ENCODE measurements at places on chromosomes 3 and 15.

DNA sequence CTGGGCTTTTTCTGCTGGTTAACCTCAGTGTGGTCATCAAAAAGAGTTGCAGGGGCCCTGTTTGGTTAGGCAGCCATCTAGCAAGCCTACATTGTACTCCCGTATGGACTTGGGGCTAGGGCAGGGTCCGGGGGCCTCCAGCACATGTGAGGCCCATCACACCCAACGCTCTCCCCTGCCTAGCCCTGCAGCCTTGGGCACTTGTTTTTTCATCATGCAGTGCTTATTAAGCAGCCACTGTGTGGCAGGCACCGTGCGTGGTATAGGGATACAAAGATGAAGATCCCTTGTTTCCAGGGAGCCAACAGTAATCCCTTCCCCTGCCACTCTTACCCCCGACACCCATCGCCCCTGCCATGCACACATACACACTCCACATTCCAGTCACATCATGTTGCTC lies 14.2 kb downstream of the MRAS start:
- no peak for DNase-seq

GRCh38 chr3:142046320-142047020 lies 102.9 kb downstream of the TFDP2 start:
- DNase-seq: no peak

DNA sequence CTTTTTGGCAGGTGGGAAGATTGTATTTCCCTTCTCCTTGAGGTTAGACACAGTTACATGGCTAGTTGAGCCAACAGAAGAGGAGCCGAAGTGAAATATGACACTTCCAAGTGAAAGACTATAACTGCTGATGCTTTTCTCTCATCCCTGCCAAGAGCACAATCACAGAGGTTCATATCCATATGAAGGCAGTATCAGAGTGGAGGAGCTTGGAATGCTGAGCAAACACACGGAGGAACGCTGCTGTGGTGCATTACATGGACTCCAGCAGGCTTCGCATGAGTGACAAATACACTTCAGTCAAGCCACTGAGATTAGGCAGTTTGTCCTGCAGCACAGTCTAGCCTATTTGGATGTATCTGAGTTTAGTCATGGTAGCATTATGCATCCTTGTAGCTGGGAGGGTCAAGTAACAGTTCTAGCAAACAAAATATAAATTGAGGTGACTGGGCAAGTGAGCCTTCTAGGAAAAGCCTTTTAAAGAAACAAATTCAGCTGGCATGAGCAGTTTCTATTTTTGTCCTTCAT lies 5.4 kb downstream of the IQCF6 start:
- DNase-seq: no peak

DNA sequence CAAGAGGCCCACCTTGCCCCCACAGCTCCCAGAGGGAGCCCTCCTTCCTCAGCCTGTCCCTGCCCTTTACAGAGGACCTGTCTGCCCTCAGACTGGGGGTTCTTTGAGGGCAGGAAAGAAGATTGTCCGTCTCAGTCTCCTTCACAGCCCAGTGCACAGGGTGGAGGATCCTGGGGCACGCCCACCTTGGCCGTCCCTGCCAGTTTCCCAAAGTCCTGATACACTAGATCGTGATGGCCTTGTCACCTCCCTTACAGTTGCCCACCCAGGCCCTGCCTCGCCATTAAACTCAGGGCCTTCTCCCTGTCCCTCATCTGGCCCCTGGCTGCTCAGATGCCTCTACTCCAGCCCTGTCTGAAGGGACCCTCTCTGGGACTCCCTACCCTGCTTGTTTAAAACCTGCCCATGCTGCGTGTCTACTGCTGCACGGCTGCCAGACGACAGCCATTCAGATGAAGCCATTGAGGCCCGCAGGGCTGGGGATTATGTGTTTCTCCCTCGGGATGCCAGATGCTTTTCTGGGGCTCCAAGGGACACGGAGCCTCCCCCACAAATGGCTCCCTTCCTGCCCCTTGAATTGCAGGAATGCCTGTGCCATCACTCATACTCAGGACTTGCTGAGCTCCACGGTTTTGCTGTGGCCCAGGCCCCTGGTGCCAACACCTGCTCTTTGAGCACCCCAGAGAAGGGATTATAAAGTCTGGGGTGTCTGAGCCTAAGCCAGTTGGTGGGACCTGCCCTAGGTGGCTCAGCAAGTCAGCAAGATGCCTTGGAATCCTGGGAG lies 27.8 kb downstream of the ACSBG1 start:
- no peak for DNase-seq

- no peak for DNase-seq
Observed at GRCh38 chr3:186003610-186004009, 65.8 kb upstream of the TRA2B start.

DNA sequence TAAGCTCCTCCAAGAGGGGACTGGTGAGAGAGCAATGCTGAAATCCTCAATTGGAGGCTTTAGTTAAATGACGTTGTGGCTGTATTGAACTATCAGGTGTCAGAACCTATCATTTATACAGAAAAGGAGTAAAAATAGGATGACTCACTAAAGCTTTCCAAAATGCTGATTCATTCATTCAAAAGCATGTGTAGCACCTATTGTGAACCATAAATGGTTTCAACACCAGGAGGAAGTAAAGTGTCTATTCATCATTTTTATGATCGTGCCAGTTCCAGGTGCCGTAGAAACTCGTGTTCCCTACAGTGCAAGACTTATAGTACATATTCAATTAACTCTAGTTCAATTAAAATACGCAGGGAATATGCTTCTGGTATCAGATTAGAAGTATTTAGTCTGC lies 66.5 kb upstream of the ARRDC4 start:
- DNase-seq: no peak

GRCh38 chr3:42349765-42350594 lies 60.4 kb downstream of the LYZL4 start:
- no peak for DNase-seq

DNA sequence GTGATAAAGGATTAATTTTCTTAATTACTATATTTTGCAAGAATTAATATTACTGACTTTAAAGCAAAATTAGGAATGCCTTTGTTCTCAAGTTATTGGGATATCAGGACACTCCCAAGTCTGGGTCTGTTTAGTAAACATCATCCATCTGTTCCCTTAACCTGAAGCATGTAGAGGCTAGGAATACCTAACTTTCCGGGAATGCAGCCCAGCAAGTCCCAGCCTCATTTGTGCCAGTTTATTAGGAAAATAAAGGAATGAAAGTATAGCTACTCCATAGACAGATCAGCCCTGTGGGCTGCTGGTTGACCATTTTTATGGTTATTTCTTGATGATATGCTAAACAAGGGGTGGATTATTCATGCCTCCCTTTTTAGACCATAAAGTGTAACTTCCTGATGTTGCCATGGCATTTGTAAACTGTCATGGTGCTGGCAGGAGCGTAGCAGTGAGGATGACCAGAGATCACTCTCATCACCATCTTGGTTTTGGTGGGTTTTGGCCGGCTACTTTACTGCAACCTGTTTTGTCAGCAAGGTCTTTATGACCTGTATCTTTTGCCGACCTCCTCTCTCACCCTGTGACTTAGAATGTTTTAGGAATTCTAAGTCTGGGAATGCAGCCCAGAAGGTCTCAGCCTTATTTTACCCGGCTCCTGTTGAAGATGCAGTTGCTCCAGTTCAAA lies 540.2 kb downstream of the NAALADL2 start:
- DNase-seq: no peak

DNA sequence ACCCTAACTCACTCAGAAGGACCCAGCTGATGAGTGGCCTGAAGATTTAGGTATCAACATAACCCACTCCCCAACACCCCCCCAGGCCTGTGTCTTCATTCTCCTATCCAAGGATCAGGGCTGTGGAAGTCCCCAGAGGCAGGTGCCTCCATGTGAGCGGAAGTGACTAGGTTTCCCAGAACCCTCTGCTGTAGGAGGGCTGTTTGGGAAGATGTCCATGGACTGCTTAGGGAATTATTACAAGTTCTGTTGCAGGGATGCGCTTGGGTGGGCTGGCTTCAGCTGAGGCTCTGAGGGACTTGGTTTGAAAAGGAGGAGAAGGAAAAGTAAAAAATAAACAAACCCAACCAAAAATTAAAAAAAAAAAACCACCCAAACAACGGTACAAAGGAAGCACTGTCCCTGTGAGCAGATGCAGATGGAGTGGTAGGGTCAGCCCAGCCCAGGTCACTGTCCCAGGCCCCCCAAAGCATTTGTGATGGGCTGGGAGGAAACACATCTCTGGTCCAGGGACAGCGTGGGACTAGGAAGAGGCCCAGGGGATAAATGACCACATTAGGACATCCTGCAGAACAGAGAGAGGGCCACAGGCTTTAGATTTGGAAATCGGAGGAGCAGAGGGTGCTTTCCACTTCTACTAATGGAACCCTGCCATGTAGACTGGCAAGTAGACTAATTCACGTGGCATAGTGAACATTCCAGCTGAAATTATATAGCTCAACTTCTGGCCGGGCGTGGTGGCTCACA lies 12.2 kb upstream of the APOD start:
- no peak for DNase-seq

GRCh38 chr3:18349197-18349798 lies 75.8 kb downstream of the SATB1 start:
- no peak for DNase-seq

- no peak for DNase-seq
Observed at GRCh38 chr15:41417418-41418195, 712 bp downstream of the RTF1 start.

GRCh38 chr3:71528816-71529215 lies 54.7 kb downstream of the FOXP1 start:
- no peak for DNase-seq
